ENCODE measurements at places on chromosomes 5 and 9. TPM values are rescaled to one million over a fixed set of nuclear protein-coding genes. Genes with fewer than 3 reads are reported as not detected.

CYLC2 gene
- total RNA-seq, result not detected

ENTPD2 gene
- 3.6 TPM for total RNA-seq

C1QTNF2 gene
- total RNA-seq, result 4.6 TPM

PLAC8L1 gene
- total RNA-seq, result not detected

OR1L8 gene
- total RNA-seq, result not detected

VCAN gene
- 284 TPM for total RNA-seq

TOR1A gene
- total RNA-seq, result 29.4 TPM

WNT8A gene
- total RNA-seq, result 0.18 TPM

ARHGEF37 gene
- 6.9 TPM for total RNA-seq

ALG2 gene
- total RNA-seq, result 36.0 TPM

GLRX gene
- 49.0 TPM for total RNA-seq

ANKRD20A1 gene
- total RNA-seq, result 0.88 TPM

GABRP gene
- total RNA-seq, result 1.7 TPM

ARID3C gene
- total RNA-seq, result 0.12 TPM

FAM200C gene
- 11.8 TPM for total RNA-seq

PAX5 gene
- 0.47 TPM for total RNA-seq

All from metanephros (tissue), 2 donors.